ENCODE measurements at places on chromosomes 12 and 14.

DNA sequence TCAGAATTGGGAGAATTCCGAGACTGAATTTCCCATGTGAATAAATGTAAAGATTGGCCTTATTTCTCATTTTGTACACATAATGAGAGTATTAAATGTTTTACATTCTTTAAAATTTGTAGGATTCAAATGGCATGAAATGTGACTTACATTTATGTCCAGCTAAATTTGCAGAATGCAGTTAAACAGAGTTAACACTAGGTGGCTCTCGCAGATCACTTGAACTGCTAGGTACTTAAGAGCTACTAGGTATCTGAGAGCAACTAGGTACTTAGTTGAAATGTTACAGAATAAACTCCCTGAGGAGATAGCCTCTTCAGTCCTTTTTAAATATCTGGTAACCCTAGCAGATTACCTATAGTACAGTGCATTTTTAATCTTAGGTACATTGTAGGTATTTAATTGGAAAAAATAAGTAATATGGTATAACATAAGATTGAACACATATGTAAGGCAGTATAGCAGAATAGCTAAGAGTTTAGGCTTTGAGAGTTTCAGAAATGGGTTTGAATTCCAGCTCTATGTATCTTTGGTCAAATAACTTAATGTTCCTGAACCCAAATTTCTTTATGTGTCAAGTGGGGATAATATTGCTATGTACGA is 73.8 kb downstream of the KIAA0586 start:
- DNase-seq: peak; percentile 85

DNA sequence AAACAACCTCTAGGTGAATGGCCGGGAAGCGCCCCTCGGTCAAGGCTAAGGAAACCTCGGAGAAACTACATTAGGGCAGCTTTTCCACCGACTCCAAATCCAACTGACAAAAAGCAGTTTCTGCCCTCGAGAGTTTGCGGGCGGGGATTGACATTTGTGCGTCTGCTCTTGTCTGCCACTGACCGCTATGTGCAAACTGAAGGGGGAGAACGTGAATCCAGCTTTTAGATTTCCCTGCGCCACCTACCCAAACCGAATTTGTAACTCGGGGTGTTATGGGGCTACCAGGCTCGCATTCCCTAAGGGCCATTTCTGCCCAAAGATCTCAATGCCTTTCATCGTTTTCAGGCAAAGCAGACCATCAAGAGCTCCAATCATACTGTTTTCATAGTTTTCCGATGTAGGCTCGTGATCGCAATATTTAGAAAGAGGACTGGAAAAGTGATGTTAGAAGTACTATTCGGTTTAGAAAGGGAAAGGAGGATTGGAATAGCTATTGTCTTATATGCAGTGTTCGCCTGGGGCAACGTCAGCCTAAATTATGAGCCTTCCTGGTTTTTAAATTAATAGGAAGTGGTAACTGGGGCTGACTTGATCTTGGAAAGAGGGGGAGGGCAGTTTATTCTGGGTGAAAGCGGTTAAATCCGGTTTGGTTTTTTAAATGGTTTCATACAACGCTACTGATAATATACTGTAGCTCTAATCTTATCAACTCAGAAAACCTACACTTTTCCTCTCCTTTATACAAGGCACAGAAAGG is 45.4 kb downstream of the BCAT1 start:
- DNase-seq: peak; percentile 23

DNA sequence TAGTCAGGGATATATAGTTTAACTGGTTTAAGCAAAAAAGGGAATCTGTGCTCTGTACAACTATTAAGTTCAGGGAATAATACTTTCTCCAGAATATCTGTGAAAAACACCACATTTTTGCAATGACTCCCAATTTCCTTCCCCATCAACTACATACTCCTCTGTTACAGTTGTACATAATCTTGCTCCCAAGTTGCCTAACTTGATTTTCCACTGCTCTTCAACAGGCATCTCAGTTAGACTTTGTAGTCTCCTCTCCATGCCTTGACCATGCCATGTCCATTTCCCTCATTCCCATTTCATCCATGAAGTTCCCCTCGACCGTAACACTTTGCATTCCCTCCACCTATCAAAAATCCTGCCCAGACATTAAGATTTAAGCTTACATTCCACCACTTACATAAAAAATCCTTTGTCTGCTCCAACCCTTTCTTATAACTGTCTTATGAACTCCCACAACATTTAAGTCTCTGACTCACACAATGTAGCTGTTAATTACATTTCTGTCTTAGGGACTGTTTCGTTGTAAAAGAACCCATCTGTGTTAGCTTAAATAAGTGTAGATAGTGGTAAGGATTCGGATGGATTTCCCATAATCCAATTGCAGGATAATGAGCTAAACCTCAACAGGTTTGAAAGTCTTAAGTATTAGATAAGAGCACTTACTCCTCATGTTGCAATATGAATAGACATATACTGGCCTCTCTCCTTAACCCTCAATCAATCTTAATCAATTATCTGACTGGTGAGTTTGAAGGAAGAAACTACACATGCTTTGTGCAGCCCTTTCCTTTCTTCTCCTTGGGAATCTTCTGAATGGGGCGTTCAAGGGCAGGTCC is 156.5 kb downstream of the PAWR start:
- DNase-seq: peak; percentile 27

DNA sequence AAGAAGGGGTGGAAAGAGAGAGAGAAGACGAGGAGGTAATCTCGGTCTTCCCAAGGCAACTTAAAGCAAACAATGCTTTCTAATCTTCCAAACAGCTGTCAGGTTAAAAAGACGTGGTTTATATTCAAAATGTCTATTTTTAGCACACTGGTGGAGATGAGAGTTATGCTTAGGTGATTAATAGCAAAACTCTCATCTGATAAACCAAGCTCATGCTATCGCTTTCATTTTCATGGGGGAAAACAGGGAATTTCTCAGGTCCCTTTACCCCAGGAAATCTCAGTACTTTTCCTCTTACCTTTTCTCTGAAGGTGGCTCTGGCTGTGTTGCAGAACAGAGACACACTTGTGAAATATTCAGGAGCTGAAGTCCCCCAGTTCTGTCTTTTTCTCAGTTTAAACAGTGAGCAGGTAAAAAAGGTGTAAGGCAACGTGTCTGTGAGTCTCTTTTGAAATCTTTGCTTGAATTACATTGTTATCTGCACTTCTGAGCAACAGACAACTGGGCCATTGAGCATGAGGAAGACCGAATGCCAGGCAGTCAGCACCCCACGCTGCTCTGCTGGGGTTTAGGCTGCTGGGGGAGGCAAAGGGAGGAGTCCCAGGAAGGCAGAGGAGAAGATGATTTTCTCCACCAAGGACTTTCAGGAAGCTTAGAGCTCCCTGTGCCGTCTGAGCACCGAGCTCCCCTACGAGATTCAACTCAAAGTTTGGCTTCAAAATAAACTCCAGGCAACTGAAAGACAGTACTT is 759.3 kb downstream of the BCL11B start:
- DNase-seq: no peak

DNA sequence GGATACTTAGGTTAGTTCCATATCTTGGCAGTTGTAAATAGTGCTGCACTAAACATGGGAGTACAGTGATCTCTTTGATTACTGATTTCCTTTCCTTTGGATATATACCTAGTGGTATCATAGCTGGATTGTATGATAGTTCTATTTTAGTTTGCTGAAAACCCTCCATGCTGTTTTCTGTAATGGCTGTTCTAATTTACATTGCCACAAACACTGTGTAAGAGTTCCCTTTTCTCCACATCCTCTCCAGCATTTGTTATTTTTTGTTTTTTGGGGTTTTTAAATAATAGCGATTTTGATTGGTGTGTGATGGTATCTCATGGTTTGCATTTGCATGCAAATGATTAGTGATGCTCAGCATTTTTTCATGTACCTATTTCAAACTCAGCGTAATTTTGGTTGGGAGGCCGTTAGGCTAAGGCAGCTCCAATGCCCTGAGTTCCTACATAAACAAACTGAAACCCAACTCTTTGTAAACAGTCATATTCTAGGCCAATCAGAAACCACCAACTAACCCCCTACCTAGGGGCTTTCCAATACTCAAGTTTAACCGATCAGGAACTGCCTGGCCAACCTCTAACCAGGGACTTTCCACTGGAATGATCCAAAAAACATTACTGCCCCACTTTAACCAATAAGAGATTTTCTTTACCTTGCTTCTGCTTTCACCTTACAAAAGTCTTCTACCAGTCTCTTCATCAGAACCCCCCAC is 171.6 kb downstream of the FBXL14 start:
- no peak for DNase-seq

- no peak for DNase-seq
Measured at GRCh38 chr14:56905282-56905681, 95.0 kb upstream of the OTX2 start.

- no peak for DNase-seq
Measured at GRCh38 chr14:55433880-55434804, 6.3 kb downstream of the TBPL2 start.

DNA sequence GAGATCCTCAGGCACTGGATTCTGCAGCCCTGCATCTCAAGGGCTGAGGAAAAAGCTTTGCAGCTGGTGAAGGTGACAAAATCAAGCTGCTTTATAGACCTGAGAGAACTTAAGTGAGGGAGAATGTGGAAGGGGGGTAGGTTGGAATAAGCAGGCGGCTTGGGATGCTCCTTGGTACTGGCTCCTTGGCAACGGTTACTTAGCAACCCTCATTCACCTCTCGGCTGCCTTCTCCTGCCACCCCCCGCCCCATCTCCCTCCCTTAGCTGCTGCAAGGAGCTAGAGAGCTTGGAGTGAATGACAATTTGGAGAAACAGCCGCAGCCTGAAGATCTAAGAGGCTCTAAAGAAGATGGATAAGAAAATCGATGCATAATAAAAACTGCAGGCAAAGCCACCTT is 44.1 kb upstream of the CISTR start:
- DNase-seq: no peak

DNA sequence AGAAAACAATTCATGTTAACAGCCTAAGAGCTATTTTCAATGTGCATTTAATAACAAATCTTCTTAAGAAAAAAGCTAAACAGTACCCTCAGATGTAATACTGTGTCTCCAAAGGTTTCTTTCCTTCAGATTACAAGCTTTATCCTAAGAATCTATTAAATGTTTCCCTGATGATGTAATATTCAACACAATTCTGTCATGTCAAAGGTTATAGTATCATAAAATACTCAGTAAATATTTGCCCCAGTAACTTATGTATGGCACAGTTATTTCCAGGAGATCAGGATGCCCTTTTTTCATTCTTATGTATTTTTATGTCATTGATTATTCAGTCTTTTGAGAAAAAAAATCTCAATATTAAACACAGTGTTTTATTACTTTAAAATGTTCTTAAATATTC is 128.4 kb downstream of the KIF21A start:
- DNase-seq: no peak

- DNase-seq: peak; percentile 82
Measured at GRCh38 chr12:104303538-104304151, at the start of gene EID3. Gene EID3 (plus strand): TSS chr12:104303739. CDS start chr12:104303935, 196 bp downstream.

GRCh38 chr14:84857571-84857970 is 672.4 kb upstream of the FLRT2 start:
- no peak for DNase-seq

- DNase-seq: no peak
Measured at GRCh38 chr12:52611080-52611468, 7.3 kb downstream of the KRT73 start.

DNA sequence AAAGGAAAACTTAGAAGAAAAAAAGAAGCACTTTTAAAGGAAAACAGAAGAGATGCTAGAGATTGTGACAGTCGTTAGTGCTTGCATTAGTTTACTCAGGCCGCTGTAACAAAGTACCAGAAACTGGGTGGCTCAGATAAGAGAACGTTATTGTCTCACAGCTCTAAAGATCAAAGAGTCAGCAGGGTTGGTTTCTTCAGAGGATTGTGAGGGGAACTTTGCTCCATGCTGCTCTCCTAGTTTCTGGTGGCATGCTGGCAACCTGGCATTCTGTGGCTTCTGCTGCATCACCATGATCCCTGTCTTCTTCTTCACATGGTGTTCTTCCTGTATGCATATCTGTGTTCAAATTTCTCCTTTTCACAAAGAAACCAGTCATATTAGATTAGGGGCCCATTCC is 119.4 kb upstream of the PLEKHA5 start:
- DNase-seq: no peak

GRCh38 chr12:68376901-68377300 is 44.7 kb upstream of the MDM1 start:
- no peak for DNase-seq

DNA sequence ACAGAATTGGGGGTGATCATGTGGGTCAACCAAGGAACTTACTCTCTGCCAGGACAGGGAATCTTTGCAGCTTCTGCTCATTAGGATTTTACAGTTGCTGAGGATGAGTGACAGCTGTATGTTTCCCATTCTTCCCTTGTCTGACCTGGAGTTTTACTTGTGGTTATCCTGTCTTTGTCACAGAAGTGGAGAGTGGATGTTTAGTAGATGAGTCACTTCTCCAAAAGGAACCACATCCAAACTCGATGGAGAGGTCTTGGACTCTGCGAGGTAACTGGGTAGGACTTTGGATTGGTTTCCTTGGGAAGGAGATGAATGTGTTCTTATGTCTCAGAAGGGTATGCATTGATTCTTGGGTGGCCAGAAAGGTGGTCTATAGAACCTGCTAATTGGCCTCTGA is 53.8 kb upstream of the USP44 start:
- DNase-seq: peak; percentile 37

Measured in AG10803 (cell line).